ENCODE measurements at places on chromosomes 2 and 18.

DNA sequence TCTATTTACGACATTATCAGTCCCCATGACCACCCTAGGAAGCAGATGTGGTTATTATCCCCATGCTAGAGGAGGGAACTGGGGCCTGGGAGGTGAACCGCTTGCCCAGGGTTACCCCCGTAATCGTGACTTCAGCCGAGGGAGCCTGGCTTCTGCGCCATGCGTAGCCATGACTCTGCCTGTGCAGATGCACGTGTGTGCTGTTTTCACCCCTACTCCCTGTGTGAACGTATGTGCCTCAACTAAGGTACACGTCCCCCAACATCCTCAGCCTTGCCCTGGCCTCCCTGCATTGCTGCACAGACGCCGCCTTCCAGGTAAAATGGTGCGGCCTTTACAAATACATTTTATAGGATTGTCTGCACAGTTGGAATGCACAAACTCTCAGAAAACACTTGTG lies 40.2 kb downstream of the LPIN1 start:
- no peak for DNase-seq

DNA sequence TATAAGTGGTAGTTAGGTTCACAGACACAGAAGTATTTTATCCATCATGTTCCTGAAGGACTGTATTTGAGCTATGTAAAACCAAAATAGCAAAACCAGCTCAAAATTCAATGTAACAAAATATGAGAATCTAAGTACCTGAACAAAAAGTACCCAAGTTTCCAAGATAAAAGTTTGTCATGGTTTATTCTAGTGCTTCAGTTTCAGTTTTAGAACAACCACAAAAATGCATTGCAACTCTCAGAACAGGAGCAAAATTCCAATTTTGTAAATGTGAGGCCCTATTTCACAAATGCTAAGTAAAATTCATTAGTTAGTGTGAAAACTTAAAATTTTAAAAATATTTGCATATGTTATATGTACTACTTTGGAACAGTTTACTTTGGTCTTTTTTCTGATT lies 5.0 kb upstream of the ALPK2 start:
- DNase-seq: no peak

DNA sequence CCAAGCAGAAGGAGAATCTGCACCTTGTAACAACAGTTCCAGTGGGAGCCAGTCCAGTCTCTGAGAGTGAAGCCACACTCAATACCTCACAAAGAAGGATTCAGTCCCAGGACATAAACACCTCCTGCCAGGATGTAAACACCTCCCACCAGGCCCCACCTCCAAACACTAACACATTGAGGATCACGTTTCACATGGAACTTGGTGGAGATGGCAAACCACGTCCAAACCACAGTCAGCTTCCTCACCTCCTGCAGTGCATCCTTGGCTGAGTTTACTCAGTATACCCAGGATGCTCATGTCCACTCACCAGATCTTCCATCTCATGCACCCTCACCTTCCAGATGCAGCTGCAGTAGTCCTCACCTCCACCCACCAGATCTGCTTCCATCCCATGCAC lies 37.8 kb upstream of the TMEM18 start:
- DNase-seq: no peak

DNA sequence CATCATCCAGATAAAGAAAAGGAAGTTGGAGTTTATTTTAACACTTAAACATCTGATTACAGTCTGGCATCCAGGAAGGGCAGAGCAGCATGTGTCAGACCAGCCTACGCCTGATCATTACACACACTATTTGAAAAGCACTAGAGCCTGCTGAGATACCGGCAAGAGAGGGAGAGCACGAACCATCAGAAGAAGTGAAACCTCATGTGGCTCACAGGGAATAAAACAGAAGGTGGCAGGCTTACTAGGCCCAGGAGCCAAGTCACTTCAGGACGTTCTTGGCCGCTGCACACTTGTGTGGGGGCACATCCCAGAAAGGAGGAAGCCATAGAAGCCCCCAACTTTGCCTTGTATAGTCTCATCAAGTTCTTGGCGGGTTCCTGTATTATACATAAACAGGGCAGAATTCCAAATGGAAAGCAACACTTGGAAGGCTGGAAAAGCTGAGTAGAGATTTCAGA lies 105.5 kb downstream of the UGGT1 start:
- no peak for DNase-seq

DNA sequence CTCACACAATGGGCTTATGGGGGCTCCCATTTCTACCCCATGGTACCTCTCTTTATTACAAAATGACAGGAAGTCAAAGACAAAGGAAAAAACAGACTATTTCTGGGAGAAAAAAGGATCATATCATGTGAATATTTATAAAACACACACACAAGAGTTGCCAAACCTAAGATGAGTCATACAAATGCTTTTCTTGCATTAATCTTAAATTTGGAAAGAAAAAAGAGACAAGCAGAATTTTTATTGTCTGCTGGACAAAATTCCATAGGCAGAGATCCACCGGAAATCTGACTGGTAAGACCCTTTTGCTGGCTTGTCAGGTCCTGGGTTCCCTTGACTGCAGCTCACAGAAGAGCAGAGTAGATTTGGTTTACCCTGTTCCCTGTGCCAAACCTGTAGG lies 1732.3 kb upstream of the PIK3C3 start:
- DNase-seq: no peak

GRCh38 chr2:109645412-109646184 lies 31.4 kb downstream of the SOWAHC start:
- DNase-seq: no peak

DNA sequence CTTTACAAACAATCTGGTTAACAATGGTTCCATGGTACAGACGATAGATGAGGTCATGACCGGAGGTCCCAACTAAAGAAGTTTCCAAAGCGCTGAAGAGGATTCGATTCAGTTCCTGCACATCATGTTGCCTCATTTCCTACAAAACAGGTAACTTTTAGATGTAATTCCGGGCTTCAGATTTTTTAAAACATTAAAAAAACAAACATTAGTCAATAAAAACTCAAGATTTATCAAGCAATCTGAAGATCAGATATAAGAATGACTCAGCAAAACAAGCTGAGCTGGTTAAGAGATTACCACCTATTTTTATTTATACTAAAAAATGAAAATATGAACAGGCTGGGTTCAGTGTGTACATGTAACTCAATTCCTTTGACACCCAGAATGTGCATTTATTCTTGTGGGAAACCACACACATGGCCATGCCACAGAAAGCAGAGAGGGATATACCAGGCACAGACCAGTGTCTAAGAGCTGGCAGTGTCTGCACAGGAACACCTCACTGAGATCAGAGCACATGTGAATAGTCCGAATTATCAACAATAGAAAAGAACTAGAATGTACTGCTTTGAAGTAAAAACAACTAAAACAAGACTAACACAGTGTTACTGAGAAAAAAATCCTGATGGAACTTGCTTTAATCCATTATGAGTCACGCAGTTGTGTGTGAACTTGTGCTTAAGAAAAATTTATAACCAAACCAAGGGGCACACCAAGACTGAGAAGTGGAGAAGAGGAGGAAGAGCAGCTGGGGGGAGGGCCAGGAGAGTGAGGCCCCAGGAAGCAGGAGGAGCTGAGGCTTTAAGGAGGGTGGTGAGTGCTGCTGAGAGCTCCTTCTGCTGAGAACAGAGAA lies 9.5 kb downstream of the USP40 start:
- no peak for DNase-seq

- DNase-seq: peak; percentile 70
Measured at GRCh38 chr2:100381240-100381639, 36.2 kb downstream of the CHST10 start.

GRCh38 chr2:155930312-155930711 lies 402.2 kb downstream of the NR4A2 start:
- no peak for DNase-seq

DNA sequence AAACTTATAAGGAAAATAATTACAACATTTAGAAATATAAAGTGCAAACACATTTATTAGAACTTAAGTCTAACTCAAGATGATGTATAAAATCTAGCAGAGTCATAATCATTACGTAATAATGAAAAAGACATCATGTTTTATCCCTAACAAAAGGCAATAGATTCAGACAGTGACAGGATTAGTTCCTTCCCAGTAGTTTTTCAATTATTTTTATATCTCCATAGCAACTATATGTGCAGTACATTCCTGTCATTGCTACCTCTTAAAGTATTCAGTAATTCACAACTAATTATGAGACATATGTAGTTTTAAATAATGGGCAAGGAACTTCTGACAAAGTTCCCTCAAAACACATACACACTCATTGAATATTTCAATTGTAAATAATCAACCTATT lies 687.9 kb downstream of the CCDC85A start:
- DNase-seq: no peak

GRCh38 chr18:59769129-59769865 lies 72.1 kb upstream of the CCBE1 start:
- DNase-seq: no peak

DNA sequence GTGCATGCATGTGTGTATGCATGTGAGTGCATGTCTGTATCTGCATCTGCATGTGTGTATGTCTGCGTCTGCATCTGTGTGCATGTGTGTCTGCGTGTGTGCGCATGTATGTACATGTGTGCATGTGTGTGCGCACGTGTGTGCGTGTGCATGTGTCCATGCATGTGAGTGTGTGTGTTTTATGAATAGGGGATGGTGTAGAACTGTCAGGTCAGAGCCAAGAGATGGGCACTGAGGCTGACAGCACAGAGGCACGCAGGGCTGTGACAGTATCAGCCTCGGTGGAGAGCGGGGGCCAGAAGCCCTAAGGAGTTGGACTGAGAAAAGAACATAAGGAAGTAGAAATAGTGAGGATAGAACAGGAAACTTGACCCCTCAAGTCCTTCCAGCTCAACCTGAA lies 494.0 kb upstream of the MYT1L start:
- DNase-seq: no peak

DNA sequence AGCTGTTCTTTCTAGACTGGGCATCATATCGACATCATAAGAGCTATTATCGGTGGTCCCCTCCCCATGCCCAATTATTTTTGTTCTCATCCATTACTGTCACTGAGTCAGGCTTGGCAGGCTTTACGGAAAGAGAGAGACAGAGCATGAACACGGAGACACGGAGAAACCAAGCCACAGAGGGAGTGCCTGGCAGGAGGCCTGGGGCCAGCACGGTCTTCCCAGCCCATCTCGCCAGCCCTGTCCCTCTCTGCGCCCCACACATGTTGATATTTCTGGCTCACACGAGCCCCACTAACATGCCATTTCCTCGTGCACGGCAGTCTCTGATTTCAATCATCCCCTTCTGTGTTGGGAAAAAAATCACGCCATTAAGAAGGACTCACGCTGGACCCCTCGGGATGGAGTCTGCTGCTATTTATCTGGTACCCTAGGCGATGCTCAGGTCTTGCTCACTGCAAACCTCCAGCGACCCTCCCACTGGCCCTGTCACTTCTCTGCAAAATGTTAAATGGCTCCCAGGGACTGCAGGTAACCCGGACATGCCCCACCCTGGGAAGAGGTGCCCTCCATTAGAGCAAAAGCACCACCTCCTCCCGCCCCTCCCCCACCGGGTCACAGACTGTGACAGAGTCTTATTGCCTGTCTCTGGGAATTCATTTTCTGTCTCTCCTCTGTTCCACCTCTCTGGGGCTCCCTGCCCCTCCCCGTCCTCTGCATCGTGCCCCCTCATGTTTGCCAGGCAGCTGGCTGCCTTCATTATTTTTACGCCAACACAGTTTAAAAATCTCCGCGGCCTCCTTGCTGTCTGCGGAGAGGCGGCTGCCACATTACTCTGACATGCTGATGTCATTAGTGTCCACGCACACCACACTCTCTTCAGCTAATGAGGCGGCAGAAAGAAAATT lies 40.1 kb upstream of the GBX2 start:
- DNase-seq: no peak

DNA sequence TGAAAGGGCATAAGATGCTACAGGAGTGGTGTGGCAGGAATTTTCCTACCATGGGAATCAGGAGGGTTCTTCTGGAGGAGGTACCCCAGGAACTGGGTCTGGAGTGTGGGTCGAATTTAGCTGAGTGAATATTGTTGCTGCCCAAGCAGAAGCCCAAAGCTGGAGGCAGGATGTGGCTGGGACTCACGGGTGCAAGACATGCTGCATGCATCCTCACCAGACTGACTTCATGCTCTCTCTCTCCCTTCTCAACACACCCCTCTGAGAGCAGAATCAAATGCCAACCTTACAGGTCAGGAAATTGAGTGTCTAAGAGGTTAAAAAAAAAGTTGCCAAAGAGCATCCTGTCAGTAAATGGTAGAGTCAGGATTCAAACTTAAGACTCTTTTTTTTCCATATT lies 78.8 kb upstream of the TTC39C start:
- DNase-seq: no peak

DNA sequence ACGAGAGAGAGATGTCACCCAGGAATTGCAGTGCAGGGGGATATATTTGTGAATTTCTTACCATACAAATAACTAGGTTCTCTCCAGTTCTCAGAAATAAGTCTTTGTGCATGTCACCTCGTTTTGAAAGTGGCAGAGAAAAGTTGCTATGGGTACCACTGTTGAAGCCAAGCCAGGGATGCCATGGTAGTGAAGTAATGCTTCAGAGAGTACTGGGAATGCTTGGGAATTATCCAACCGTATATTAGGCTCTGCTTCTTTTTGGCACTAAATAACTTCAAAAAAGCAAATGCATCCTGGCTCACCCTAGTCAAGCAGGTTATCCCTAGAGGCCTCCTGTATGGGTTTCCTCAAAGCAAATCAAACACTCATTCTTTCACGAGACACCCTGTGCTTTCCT lies 50.7 kb upstream of the DDX18 start:
- no peak for DNase-seq

GRCh38 chr2:178834086-178834485 lies 26.9 kb upstream of the TTN start:
- no peak for DNase-seq

- DNase-seq: no peak
Measured at GRCh38 chr2:205439621-205440020, 242.7 kb upstream of the NRP2 start.

- peak; percentile 73 for DNase-seq
Measured at GRCh38 chr2:148926291-148926961, 51.4 kb downstream of the KIF5C start.

- no peak for DNase-seq
Measured at GRCh38 chr2:119475225-119475856, 43.7 kb downstream of the TMEM37 start.

GRCh38 chr2:228801451-228801850 lies 469.6 kb downstream of the PID1 start:
- no peak for DNase-seq

DNA sequence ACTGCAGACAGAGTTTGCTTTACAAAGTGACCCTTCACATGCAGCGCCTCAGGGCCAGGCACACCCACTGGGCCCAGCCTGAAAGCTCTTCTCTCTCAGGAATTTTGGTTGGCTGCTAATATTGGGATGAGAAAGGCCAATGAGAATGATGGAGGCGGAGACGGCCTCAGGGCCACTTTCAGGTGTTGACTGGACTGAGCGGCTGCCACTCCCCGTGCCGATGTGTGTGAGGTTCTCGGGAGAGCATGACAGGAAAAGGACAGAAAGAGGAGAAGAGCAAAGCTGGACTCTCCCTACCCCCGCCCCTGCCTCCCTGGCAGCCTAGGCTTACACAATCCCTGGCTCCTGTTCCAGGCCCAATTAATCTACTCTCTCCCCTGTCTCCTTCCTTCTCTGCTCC lies 155.7 kb downstream of the CELF4 start:
- DNase-seq: no peak

All from upper lobe of right lung (tissue), 1 donor.